ENCODE measurements at places on chromosomes 1 and 21.
A peak's percentile ranks its signal among the peaks of the same experiment; 100 is the strongest.

- no peak for DNase-seq
These were observed 24.8 kb upstream of the PSEN2 start for GRCh38 chr1:226845624-226846023.

DNA sequence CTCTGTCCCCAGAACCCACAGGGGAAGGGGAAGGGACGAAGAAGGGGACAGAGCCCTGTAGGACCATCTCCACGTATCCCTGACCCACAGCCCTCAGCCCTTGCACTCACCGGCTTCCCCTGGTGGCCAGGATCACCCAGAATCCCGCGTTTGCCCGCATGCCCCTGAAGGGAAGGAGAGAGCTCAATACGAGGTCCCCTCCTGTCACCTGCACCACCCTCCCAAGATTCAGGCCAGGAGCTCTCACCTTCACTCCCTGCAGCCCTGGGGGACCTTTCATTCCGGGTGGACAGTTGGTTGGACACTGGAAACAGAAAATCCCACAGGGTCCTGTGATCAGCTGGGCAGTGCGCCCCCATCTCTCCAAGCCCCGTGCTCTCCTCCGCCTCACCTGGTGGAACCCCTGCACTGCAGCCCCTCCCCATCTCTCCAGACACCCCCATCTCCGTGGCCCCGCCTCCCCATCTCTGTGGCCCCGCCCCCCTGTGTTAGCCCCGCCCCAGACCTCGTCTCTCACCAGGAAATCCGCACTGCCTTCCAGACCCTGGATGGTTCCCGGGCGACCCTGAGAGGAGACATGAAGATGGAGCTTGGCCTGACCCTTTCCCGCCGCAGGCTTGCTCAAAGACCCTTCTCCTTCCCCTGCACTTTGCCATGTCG, 6.0 kb downstream of the COL9A2 start:
- DNase-seq, result no peak

- peak; percentile 12 for DNase-seq
These were observed 12.3 kb upstream of the ADAM30 start for GRCh38 chr1:119908661-119909060.

DNA sequence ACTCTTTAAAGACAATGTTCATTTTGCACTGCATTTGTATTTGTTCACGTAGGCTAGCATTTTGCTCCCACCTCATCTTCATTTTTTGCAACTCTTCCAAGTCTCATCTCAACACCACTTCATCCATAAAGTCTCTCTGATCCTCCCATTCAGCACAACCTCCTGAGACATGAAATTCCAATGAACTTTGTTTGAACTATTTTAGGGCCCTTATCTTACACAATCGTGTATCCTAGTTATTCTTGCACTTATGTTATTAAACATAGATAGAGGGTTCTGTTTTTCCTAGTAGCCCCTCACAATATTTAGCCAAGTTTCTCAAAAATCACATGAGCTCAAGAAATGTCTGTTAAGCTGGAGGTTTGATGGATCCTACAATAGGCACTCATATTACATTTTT, 500.5 kb upstream of the ADAMTS5 start:
- DNase-seq, result no peak

- DNase-seq, result no peak
These were observed 161.4 kb upstream of the TNR start for GRCh38 chr1:175904808-175905207.

- no peak for DNase-seq
These were observed 14.1 kb upstream of the HMGCS2 start for GRCh38 chr1:119782631-119783325.

DNA sequence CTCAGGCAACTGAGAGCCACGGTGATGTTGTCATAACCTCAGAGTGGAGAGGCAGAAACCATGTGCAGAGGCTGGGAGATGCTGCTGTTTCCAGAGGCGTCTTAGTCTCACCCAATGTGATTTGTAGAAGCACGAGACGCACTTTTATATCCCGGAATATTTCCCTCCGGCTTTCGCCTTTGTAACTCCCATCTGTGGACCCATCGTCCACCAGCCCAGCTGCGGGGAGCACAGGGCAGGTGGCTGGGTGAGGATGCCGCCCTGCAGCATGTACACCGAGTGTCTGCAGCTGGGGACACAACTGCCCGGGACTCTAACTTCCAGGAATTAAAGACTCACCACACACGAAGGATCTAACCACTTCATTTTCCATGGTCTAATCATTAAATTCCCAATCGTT, 43.5 kb downstream of the UBASH3A start:
- no peak for DNase-seq

- DNase-seq, result no peak
These were observed 208.1 kb upstream of the MAP1LC3C start for GRCh38 chr1:242206994-242207393.

GRCh38 chr1:197103300-197103699, 36.2 kb upstream of the F13B start:
- no peak for DNase-seq

GRCh38 chr1:183404476-183404875, 13.7 kb downstream of the NMNAT2 start:
- no peak for DNase-seq

- DNase-seq, result no peak
These were observed 1.0 kb downstream of the TP53BP2 start for GRCh38 chr1:223844787-223845036.

- DNase-seq, result no peak
These were observed 33.8 kb upstream of the MYOCOS start for GRCh38 chr1:171588230-171588629.

GRCh38 chr1:219710529-219711194, 97.8 kb upstream of the ZC3H11B start:
- no peak for DNase-seq

DNA sequence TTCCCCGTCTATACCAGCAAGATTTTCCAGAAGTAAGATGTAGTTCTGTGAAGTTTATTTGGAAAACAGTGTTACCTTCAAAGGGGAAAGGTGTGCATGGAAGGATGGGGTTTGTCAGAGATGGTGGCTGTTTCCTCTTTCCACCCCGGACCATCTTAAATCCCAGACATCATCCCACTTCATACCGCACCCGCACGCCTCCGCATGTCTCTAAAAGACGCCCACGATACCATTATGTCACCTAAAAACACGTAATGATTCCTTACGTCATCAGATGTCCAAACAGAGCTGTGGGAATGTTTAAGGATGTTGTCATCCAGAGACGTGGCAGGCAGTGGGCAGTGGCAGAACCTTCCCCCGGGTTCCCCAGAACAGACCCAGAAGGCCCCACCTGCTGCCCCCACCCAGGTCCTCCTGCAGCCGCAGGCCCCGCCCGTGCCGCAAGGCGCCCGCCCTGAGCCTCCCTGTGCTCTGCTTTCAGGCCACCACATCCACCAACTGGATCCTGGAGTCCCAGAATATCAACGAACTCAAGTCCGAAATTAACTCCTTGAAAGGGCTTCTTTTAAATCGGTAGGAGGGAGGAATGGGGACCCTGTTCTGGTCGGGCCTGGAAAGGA, 152.2 kb downstream of the PEX14 start:
- no peak for DNase-seq

GRCh38 chr21:15210235-15210678, 145.5 kb upstream of the NRIP1 start:
- DNase-seq, result no peak

GRCh38 chr21:29985866-29986265, 46.1 kb upstream of the GRIK1 start:
- DNase-seq, result no peak

- no peak for DNase-seq
These were observed 240.9 kb upstream of the CAMK1G start for GRCh38 chr1:209342441-209343175.

DNA sequence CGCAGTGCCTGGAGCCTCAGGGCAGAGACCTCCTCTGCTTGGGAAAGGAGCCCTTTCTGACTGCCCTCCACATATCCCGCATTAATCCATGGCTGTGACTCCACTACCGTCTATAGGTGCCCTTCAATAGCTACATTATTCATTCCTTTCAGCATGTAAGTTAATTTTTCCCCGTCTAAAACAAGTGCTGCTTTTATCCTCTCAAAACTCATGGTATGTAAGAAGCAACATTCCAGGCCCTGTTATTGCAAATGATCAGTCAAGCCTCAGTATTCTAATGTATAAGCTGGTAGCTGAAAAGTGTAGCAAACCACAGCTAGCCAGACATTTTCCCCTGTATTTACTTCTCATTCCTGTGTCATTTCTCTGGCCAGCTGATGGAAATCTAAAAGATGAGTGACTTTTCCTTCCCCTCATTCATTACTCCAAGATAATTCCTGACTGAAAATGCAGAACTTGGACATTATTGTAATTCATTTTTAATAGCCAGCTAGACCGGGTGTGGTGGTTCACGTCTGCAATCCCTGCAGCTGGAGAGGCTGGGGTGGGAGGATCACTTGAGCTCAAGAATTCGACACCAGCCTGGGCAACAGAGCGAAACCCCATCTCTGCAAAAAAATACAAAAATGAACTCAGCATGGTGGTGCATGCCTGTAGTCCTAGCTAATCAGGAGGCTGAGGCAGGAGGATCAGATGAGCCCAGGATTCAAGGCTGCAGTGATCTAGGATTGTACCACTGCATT, 88.5 kb upstream of the SOD1 start:
- no peak for DNase-seq

DNA sequence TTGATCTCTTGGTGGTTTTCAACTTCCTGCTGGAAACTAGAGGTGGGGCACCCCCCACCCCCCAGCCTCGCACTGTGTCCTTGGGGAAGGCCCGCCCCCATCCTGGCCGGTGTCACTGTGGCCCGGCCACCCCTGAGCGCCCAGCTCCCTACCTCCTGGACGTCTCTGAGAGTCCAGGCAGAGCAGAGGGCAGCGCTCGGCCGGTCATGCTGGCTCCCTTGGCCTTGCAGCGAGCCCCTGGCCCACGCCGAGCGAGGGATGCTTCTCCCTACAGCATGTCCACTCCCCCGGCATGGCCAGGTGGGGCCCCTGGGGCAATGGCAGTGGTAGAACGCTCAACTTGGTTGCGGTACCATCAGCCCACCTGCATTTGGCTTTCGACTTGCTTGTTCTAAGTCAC, 28.7 kb upstream of the TRAPPC10 start:
- DNase-seq, result no peak

DNA sequence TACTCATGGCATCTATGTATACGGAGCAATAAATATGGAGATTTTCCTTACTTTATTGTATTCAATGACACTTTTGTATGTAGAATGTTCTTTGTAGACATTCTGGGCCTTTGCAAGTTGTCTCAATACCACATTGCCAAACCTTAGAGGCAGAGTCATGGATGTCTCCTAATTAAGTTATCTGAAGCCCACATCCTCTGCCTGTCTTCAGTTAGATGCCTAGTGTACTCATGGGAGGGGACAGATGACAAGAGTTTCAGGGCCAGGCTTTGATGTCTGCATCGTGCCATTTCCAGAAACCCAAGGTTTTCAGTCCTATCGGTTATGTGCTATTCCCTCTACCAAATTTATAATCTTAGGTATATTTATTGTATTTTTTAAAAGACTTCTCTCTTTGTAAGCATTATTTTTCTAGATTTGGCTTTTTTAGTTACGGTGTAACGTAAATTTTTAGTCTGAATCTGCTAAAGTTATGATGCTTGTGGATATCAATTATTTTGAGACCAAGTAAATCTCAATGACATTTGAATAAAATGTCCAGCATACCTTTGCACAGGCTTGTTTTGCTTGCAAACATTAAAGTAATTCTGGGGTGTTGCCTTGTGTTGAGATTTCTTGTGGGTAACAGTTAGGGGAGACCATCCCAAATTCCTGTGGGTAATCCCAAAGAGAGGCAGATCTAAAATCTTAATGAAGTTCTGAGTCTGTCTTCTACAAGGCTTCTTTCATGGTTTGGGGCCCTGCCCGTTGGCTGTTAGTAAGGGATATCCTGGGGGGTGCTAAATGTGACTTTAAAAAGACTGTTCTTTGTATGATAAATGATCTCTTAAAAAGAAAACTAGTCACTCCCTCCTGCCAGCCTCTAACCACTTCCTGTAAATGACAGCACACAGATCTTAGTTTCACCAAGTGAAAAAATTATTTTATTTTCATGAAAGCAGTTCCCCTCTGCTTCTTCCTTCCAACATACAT, 8.0 kb upstream of the MACF1 start:
- no peak for DNase-seq

- no peak for DNase-seq
These were observed 13.2 kb downstream of the ESRRG start for GRCh38 chr1:216710055-216710454.

All from NCI-H2107 (cell line).